Ureter (tissue), 1 donor: ENCODE measurements at places on chromosomes 12 and 14.

DNA sequence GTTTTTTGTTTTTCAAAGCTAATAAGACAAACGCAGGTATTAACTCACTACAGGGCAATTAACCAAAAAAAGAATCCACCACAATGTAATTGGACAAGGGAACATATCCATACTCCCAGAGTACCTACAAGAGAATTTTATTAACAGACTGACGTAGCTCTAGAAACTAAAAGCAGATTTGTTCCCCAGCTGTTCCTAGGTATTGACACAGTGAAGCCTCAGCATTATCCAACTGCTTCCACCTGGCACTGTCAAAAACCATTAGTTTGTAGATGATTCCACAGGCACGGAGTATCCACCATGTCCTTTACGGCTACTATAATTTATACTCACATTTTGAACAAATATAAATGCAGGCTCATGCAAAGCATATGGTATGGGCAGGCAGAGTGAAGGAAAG, 22.3 kb downstream of the PPM1H start:
- no peak for DNase-seq

DNA sequence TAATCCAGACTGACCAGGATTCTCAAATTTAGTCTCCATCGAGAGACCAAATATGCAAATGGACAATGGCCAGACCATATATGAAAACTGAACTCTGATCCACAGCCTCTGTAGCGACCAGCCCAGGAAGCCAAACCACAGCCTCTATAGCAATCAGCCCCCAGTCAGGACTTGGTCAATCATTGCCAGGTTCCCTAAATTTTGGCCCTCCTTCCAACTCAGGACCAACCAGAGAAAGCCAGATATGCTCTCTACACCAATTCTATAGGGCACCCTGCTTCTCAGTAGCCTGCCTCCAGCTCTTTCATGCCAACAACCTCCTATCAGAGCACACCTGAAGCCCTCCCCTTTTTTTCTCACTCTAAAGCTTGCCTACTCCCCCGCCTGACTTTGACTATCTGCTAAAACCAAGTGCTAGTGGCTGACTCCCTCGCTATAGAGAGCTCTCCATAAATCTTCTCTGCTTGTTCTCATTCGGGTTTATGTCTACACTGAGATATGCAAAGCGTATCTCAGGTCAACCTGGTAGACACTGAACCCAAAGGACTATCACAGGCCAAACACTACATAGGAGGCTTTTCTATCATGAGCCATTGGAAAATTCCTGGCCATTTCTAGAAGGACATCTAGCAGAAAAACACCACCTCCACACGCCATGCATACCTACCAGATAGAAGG, 110.5 kb upstream of the FUT8 start:
- no peak for DNase-seq

- DNase-seq = peak; percentile 52
Measured at GRCh38 chr12:80837342-80837978, 100.3 kb downstream of the LIN7A start.

GRCh38 chr14:102451064-102451352, 58.6 kb downstream of the ANKRD9 start:
- DNase-seq = no peak

- DNase-seq = no peak
Measured at GRCh38 chr12:18259906-18260682, 1.2 kb upstream of the PIK3C2G start.
